LoVo (cell line): ENCODE measurements at places on chromosomes 5 and 9.
A peak's percentile ranks its signal among the peaks of the same experiment; 100 is the strongest.

GRCh38 chr5:29642601-29643000 lies 1550.9 kb upstream of the CDH6 start:
- DNase-seq: no peak

- DNase-seq: peak; percentile 73
Measured at GRCh38 chr9:72883875-72884274, 69.0 kb downstream of the ALDH1A1 start.

DNA sequence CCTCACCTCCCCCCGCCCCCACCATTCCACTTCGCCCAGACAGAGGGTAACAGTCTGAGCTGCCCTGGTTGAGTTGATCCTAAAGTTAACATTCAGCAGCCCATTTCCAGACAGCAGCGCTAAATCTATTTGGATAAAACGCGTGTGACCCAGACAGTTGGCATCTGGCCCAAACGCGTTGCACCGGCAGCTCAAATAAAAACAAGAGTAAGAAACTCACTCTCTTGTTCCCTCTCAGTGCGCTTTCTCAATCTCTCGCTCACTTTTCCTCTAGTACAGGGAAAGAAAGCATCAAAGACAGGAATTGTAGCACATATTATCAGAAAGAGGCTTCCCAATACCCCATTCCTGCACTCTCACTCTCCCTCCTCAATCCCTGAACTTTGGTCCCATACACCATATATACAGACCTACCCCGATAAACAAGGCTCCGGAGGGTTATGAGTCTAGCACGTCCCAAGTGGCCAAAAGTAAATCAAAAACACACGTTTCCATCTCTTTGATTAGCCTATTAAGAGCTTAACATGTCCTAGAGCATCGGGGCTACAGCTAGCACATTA lies 1.3 kb downstream of the ADAMTS6 start:
- peak; percentile 55 for DNase-seq

DNA sequence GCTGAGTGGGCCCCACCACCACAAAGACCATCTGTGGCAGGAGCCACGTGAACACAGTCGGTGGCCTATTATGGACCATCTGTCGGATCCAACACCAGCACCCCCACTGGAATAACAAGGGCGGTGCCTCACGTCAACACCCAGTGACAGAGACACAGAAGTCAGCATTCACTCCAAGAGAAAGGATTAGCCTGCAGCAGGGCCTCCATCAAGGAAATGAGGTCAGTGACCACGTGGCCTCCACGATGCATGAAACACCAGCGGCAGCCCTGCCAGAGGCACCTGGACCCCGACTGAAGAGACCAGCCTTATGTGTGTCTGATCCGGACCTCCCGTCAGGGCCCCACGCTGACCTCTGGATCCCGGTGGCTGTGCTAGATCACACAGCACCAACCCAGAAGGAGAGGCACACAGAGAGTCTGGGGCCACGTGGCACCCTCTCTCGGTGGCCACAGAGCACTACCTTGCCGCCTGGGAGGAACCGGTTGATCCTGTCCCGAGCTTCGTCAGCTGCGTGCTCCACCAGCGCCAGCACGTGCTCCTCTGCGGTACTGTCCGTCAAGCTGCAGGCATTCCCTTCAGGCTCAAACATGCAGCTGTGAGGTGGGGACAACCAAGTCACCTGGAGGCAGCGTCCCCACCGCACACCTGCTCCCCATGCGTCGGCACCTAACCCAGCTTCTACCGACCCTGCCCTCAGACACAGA lies 9.0 kb downstream of the BRD9 start:
- DNase-seq: no peak

DNA sequence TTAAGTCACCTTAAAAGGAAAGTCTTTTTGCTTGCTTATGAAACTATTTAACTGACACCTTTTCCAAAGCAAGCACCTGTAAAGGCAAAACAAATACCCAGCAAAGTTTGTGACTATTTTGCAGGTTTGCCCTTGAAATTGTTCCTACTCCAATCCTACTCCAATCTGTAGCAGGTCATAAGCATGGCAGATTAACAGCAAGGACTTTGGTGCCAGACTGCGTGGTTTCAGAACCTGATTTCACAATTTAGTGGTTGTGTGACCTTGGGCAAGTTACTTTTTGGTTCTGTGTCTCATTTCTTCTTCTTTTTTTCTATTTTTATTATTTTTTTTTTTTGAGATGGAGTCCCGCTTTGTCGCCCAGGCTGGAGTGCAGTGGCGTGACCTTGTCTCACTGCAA lies 282.1 kb downstream of the RFX3 start:
- no peak for DNase-seq

GRCh38 chr9:127788337-127789011 lies 2.6 kb downstream of the CDK9 start:
- DNase-seq: no peak

- DNase-seq: no peak
Measured at GRCh38 chr5:114727358-114727757, 365.5 kb downstream of the KCNN2 start.
